ENCODE measurements at places on chromosomes 12 and 14.

DNA sequence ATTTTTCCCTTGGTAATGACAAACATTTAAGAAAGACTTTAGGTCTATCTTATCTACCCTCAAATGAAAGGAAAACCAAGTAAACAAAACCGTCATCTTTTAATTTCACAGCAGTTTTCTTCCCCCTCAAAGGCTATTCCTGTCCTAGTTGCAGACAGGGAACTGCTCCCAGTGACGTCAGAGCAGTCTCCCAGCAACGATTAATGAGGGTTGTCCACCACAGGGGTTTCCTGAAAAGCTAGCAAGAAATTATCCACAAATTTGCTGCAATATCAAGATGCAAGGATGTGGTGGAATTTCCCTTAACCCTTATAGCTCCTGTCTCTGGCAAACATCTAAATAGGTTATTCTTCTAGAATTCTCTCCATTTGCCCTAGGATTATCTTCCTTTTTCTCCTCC, 89.1 kb upstream of the STAC3 start:
- peak; percentile 49 for DNase-seq

DNA sequence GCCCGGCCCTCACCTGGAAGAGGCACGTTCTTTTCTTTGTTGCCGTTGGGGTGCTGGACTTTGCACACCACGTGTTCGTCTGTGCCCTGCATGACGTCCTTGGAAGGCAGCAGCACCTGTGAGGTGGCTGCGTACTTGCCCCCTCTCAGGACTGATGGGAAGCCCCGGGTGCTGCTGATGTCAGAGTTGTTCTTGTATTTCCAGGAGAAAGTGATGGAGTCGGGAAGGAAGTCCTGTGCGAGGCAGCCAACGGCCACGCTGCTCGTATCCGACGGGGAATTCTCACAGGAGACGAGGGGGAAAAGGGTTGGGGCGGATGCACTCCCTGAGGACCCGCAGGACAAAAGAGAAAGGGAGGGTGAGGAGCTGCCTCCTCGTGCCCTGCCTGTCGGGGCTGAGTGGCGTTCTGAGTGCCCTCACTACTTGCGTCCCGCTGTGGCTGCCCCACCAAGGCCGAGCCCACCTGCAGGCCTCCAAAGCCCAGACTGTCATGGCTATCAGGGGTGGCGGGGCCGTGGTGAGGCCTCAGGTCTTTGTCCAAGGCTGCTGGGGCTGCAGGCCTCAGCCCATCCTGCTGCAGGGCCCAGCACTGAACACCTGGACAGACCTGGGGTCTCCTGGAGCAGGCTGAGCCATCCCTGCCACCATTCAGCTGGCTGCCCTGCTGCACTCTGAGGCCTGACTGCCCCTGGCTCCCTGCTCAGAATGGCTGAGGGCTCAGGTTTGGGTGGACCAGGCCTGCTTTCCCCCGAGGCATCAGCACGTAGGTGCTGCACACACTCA, 329.7 kb downstream of the TMEM121 start:
- no peak for DNase-seq

DNA sequence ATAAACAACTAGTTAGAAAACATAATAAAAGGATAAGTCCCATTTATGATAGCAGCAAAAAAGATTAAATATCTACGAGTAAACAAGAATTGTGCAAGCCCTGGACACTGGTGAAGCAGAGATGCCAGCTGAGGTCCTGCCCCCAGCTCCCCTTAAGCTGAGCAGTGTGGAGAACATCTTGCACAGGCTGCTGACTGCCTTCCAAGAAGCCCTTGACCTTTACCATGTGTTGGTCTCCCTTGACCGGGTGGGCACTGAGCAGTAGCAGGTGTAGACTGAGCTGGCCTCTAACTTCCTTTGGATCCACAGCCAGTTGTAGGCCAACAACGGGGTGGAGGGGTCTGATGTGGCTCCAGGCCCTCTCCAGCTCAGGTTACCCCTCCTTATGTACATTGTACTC, 47.7 kb upstream of the PAPLN start:
- no peak for DNase-seq

- no peak for DNase-seq
These were observed 850.2 kb upstream of the TMEM132C start for GRCh38 chr12:127416796-127417195.

- no peak for DNase-seq
These were observed 149.0 kb upstream of the PRMT8 start for GRCh38 chr12:3342051-3342450.

DNA sequence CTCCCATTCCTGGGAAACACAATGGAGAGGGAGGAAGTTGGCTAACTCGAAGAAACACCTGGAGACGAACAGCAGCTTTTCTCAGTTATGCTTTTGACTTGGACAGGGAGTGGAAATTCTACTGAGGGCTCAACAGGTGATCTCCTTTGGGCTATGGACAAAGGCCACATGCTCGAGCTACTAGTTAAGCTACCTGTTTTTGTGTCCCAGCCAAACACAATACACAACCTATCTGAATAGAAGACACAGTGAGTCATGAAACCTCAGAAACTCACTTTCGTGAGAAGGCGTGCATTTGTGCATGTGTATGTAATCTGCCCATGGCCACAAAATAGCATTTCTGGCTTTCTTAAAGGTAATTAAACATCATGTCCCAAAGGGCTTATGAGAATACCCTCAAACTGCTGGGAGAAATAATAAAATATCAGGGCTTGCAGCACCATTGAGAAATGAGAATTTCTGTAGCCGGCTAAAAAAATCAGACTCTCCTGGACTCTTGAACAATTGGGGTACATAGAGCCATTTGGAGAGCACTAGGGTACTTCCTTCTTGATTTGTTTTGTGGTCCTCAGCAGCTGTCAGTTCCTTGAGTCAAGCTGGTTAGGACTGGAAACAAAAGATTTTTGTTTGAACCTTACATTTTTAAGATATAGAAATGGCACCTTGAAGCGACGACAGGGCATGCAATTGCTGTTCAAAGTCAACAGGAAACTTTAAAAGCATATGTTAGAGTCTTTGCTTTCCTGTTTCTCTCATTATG, 85.5 kb upstream of the PTHLH start:
- no peak for DNase-seq

GRCh38 chr14:104522926-104523545, 56.5 kb upstream of the C14orf180 start:
- no peak for DNase-seq

- DNase-seq = no peak
These were observed 7.4 kb downstream of the TESPA1 start for GRCh38 chr12:54977155-54977554.

DNA sequence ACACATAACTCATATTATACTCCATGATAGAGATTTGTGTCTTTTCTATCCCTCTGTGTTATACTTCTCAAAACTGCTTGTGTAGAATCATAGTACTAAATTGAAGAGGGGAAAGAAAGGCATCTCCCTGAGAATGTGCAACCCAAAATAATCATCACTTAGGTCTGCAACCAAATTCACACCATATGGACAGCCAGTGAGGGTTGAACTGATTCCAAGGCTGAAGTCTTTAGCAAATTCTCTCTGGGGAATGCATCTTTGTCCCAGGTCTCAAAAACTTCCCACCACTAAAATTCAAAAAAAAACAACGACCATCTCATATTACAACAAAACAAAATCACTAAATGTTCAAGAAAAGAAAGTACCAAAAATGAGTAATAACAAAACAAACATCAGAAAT, 11.0 kb downstream of the ZFC3H1 start:
- no peak for DNase-seq

DNA sequence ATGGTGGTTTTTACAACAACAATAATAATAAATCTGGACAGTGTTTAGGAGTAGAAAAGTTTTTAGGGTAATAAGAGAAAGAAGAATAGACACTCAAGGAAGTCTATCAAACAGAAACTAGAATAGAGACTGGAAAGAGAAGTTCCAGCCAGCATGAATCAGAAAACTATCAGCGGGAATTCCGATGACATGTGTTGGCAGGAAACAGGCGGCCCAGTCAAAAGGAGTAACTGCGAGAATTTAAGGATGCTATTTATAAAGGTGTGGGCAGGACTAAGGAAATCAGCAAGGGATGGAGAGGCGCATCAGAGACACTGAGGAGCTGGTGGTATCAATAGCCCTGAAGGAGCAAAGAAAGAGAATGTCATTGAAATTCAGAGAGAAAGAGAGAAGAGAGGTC, 89.9 kb downstream of the TBX5 start:
- DNase-seq = no peak

- no peak for DNase-seq
These were observed 139.7 kb downstream of the TTLL5 start for GRCh38 chr14:75800792-75801191.

GRCh38 chr12:14777271-14777670, 26.0 kb downstream of the WBP11 start:
- no peak for DNase-seq

- no peak for DNase-seq
These were observed 481.1 kb downstream of the CCER1 start for GRCh38 chr12:90473831-90474230.

DNA sequence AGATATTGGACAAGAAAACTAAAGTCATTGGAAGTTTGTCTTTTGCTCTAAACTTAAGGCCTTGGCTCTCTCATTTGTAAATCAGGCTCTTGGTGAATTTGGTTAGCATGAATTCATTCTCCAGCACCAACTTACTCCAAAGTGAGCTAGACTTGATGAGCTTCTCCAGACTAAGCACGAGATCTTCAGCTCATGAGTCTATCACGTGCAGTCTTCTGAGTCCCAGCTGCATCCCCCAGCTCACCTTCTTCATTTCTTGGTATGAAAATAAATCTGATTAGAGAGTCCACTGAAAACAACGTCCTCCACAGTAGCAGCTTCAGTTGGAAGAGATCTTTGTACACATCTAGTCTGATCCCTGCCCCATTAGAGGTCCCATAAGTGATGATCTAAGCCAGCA, 52.5 kb upstream of the DDX11 start:
- no peak for DNase-seq

GRCh38 chr12:105330283-105330930, at the start of gene C12orf75:
C12orf75 (plus strand) TSS chr12:105330691; CDS start chr12:105330892, 201 bp downstream.
- peak; percentile 68 for DNase-seq

DNA sequence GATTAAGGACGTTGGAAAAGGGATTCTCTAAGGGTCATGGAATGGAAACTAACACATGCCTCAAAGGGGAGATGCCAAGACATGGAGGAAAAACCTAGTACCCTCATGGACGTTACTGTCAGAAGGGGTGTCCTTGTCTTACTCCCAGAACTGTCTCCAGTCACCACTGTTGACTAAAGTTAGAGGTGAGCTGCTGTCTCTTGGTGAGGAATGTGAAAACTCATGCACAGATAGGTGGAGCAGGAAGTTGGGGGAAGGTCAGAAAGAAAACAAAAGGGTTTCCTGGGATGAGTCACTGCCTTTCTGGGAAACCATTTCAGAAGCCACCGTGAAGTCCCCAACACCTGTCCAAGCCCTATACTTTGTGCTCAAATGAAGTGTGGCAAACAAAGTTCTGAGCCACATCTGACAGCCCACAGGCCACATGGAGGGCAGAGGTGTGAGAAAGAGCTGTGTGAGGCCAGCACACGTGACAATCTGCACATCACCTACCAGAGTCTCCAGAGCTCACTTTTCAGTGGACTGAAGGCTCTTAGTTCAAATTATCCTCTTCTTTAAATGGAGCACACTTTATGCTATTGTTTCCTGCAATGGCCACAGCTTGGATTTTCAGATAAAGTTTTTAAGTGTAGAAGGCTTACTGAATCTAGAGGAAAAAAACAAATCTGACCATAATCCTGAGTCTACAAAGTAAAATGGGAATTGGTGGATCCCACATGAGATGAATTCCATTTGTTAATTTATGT, 92.9 kb upstream of the EGLN3 start:
- DNase-seq = peak; percentile 49

DNA sequence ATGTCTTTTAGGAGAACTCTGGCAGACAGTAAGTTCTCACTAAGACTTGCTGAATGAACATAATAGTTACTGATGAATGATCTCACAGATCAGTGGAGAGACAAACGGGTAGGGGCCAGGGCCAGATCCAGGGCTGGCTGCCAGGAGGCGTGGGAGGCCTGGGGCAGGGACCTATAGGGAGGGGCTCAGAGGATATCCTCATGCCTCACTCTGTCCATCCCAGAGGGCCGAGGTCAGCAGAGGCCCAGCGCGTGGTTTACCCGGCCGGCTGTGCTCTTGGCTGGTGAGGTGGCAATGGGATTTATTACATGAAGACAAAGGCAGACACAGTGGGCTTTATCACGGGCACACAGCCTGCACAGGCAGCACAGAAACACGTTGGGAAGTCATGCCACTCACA, 85.4 kb downstream of the CHGA start:
- DNase-seq = no peak

- DNase-seq = no peak
These were observed 20.7 kb upstream of the FRMD6 start for GRCh38 chr14:51630987-51631386.

DNA sequence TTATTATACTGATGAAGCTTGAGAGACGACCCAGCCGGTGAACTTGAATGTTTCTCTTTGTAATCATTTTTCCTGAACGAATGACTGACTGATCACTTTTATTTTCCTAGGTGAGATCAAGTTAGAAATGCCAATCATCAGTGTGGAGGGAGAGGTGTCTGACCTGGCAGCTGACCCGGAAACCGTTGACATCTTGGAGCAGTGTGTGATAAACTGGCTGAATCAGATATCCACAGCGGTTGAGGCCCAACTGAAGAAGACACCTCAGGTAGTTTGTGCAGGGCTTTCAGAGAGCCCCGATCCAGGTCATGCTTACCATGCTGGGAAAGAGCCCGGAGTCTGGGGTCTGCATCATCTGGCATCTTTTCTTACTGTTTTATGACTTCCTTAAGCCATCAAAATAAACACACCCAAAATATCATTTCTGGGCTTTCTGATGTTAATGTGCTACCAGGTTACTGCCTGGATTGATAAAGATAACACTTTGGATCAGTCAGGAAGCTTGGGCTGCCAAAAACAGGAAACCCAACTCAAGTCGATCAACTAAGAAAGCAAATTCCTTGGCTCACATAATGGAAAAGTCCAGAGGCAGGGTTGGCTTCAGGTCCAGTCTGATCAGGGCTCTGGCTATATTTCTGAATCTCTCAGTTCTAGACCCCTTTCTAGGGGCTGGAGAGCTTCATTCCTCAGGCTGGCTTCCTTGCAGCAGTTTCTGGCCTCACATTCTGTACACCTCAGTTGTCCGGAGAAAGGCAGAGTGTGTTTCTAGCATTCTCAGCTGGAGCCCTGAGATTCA, 21.1 kb downstream of the DNAH10 start:
- DNase-seq = no peak

- peak; percentile 17 for DNase-seq
These were observed 47.9 kb downstream of the FGD6 start for GRCh38 chr12:95169368-95169767.

GRCh38 chr12:94434171-94434570, 25.5 kb downstream of the CEP83 start:
- DNase-seq = no peak

- no peak for DNase-seq
These were observed 196.3 kb downstream of the PPM1H start for GRCh38 chr12:62738616-62739015.

- no peak for DNase-seq
These were observed 173.6 kb downstream of the PHETA1 start for GRCh38 chr12:111195316-111195715.

DNA sequence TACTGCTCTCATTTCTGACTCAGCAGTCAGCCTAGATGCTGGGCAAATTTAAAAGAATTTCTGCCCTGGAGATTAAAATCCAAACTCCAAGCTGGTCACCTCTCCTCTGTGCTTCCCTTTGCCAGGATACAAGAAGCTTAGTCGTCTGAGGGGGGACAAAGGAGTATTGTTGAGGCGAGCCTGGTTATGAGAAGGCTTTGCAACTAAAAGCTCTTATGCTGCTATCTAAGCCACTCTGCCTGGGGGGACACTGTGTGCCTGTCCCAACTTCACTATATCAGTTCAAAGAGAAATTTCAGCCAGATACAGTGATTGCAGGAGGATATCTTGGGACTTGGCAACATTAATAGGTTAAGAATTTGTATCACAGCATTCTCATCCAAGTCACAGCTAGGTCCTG, 10.8 kb upstream of the PLEKHH1 start:
- DNase-seq = no peak
